ENCODE measurements at places on chromosomes 5 and 9.

DNA sequence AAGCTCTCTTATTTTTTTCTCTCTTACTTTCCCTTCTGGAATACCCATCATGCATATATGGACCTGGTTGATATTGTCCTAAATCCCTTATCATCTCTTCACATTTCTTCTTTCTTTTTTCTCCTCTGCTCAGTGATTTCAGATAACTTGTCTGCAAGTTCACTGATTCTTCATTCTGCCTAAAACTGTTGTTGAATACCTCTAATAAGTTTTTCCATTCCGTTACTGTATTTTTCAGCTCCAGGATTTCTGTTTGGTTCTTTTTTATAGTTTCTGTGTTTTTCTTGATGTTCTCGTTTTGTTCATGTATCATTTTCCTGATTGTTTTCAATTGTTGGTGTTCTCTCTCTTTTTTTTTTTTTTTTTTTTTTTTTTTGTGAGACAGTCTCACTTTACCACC lies 203.7 kb downstream of the COMMD10 start:
- no peak for DNase-seq

- DNase-seq, result no peak
These were observed 9.7 kb downstream of the FNIP1 start for GRCh38 chr5:131786900-131787692.

GRCh38 chr9:132069046-132069898 lies 10.4 kb downstream of the MED27 start:
- DNase-seq, result no peak

- DNase-seq, result no peak
These were observed 697.0 kb upstream of the RGMB start for GRCh38 chr5:98076501-98076900.

DNA sequence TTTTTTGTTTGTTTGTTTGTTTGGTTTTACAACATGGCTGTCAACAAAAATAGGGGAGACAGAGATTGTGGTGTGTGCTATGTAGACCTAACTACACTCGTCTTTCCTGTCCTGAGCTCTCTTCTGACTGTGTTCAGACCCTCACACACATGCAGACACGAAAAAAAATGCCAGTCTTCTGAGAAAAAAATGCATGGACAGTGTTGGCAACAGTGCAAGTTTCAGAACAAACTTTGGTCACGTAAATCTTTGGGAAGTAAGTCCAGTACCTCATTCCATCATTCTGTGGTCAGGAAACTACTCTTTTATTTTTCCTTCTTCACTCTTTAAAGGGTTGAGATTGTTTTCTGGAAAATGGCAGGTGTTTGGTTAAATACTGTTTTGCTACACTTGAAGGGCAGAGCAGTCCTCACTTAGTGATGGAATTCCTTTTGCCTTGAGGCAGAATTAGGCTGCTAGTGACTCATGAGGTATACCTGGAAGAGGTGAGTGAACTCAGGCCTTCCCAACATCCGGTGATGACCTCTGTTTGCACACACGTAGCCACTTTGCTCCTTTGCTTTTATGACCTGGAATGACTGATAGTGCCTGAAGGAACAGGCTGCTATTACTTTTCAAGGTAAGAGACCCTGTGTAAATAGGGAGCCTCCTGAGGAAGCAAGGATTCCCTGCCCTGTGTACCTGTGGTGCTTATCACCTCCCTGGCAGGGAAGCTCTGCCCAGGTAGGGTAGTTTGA lies 81.6 kb upstream of the TNFAIP8 start:
- no peak for DNase-seq

- DNase-seq, result no peak
These were observed 53.8 kb downstream of the ACTL7B start for GRCh38 chr9:108801949-108802348.

DNA sequence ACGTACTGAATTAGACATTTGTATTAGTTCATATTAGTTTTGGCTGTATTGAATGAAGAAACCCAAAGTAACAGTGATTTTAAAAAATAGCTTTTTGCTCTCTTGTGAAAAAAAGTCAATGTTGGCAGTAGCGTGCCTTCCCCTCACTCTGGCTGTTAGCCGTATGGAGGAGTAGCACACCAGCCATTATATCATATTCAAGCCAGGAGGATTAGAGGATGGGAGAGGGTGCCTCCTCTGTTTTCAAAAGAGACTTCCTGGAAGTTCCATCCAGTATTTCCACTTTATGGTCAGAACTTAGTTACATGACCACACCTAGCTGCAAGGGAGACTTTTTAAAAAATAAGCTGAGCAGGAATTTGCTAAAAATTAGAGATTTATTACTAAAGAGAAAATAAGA lies 41.2 kb downstream of the GPR21 start:
- no peak for DNase-seq

- no peak for DNase-seq
These were observed 53.8 kb upstream of the CLINT1 start for GRCh38 chr5:157912621-157913325.

GRCh38 chr5:74099538-74100267 lies 473.7 kb downstream of the ARHGEF28 start:
- no peak for DNase-seq

- no peak for DNase-seq
These were observed 196.3 kb downstream of the ERCC6L2 start for GRCh38 chr9:96071815-96072124.

- no peak for DNase-seq
These were observed 168.4 kb downstream of the TTLL11 start for GRCh38 chr9:121924700-121925099.

GRCh38 chr9:117938086-117938485 lies 233.9 kb downstream of the TLR4 start:
- DNase-seq, result no peak

DNA sequence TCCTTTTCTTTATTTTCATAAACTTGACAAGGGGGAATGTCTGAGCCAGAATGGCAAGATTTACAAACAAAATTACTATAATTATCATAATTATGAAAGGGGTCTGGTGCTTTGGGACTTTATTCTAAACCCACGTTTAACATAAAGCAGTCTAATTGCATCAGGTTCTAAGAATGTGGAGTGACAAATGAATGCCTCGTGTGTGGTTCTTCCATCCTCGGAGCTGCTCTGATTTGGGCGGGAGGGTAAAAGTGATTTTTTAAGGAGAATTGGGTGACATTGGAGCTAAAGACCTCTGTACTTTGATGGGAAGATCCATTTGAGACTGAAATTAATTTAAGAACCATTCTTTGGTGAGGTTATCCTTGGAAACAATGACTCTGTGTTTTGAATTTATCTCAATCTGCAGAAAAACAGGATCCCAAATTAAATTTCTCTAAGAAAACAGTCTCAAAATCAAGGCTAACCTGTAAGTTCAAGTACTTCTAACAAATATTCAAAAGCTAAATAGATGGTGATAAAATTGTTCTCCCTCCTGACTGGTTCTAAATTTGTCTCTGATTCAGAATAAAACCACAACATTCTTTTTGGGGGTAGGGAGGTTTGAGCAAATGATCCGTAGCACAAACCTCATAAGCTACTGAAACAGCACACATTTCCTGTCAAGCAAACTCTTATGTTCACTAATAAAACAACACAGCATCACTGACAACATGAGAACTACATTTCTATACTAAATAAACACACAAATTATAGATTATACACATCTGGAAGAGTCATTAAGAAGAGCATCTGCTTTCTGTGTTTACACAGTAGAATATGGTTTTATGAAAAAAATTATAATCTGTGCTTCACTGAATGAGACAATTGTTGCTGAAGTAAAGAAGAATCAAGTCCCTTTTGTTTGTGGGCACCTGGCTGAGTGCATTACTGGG lies 85.5 kb downstream of the DCP2 start:
- DNase-seq, result peak; percentile 5

- DNase-seq, result no peak
These were observed 8.5 kb downstream of the BAAT start for GRCh38 chr9:101376111-101376848.

DNA sequence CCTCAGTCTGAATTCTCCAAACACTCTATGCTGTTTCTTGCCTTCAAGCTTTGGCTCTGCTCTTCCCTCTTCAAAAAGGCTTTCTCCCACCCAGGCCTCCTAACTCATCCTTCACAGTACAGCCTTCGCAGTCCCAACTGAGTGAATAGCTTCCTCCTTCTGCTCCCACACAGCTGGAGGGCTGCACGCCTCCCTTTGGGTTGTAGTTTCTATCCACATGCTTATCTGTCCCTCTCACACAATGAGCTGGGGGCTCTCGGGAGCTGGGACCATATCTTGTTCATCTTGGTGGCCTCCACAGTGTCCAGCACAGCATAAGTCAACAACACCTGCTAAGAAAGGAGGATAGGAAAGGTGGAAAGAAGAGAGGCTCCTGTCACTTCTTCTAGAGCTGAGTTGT lies 69.5 kb upstream of the XPA start:
- DNase-seq, result no peak

GRCh38 chr5:132022737-132023136 lies 11.3 kb upstream of the ACSL6 start:
- DNase-seq, result no peak

GRCh38 chr9:135056541-135056940 lies 30.9 kb upstream of the OLFM1 start:
- DNase-seq, result no peak

DNA sequence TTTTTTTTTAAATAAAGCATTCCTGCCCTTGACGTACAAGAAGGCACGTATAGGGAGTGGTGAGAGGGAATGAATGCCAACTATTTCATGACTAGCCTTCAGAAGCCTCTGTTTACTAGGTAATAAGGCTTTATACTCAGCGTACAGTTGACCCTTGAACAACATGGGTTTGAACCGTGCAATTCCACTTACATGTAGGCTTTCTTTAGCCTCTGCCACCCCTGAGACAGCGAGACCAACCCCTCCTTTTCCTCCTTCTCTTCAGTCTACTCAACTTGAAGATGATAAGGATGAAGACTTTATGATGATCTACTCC lies 22.5 kb downstream of the CDC42SE2 start:
- no peak for DNase-seq

GRCh38 chr5:44178414-44178813 lies 210.8 kb downstream of the FGF10 start:
- DNase-seq, result no peak

GRCh38 chr5:127754706-127755105 lies 51.5 kb downstream of the CCDC192 start:
- DNase-seq, result no peak

DNA sequence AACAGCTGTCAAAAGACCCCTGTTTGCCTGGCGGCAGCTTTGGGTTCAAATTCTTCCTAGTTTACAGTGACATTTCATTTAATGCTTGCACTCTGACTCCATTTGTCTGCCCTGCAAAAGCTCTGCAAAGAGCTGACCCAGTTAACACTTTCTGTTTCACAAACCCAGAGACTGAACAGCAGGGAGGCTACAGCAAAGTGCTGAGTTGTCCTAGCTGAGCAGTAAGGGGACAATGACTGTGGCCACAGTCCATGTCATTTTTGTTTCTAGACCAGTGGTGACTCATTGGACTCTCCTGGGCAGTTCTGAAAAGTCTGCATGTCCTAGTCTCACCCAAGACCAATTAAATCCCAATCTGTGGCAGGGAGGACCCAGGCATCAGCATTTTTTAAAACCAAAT lies 994.8 kb upstream of the WWC1 start:
- DNase-seq, result no peak

GRCh38 chr5:171891595-171891994 lies 106.0 kb downstream of the SMIM23 start:
- DNase-seq, result no peak

GRCh38 chr5:101590384-101590783 lies 687.3 kb upstream of the ST8SIA4 start:
- DNase-seq, result no peak

GRCh38 chr5:133029416-133029815 lies 3.1 kb upstream of the ZCCHC10 start:
- no peak for DNase-seq

DNA sequence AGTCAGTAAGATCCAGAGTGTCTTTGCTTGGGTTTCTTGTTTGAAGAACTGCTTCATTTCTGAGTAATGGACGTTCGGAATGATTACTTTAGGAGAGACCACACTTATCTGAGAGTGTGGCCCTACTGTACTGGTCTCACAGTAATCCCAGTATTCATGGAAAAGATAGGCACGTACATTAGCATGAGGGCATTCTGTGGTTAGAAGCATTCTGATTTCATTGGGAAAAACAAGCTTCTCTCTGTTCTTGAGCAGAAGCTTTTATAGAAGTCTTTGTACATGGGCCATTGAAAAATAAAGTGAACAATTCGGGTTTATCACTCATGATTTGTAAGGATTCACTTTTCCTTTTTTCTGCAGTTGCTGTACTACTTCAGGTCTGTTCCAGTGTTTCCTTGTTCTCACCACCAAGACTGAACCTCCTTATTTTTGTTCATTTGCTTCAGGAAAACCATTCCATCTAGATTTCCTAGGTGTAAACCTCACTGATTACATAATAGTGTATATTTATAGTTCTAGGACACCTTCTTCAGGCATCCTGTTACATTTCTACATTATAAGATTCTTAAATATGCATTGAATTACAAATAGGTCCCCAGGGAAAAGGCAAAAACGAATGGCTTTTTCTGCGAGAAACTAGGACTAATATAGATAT lies 10.1 kb downstream of the TGFBR1 start:
- no peak for DNase-seq

GRCh38 chr5:39475881-39476842 lies 51.4 kb upstream of the DAB2 start:
- DNase-seq, result no peak

- DNase-seq, result no peak
These were observed 690.2 kb downstream of the NR2F1-AS1 start for GRCh38 chr5:92890841-92891244.

GRCh38 chr5:112125903-112126302 lies 293.2 kb downstream of the EPB41L4A start:
- DNase-seq, result no peak

DNA sequence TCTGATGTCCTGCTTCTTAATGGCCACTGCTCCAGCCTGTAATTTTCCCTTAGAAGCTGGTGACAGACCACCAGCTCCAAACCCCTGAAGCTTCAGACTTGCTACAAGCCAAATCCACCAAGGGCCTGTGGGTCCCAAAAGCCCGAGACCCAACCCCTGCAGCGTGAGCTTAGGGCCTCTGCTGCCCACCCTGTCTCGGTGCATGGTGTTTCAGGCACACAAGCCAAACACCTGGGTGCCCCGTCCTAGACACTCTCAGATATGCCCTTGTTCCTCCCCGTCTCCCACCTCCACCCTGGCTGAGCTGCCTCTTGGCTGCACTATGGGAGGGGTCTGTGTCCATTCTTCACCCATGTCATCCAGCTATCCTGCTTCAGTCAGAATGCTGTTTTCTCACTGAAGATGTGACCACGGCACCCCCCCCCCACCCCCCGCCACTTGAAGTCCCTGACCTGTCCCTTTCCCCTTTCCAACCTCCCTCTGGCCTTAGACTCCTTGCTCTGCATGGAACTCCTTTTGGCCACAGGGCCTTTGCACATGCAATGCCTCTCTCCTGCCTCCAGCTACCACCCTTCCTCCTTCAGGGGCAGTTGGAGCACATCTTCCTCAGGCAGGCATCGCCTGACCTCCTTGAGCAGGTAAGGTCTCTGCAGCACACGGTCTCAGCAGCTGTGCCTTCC lies 55.8 kb downstream of the ZNF354C start:
- no peak for DNase-seq

DNA sequence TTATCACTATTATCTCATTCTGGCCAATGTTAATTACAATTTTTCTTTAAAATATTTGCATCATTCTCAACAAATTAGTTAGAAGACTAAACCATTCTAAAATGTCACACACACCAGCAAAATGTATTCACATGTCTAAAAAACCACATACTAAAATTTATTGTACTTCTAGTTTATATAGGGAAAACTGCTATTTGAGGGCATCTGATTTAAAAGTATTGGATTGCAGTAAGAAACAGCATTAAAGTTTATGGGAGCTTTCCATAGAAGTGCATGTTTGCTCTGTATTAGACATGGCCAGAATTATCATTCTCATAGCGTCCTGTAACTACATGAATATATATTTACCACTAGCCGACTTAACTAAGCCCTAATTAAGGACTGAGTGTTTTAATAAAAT lies 150.3 kb downstream of the PBX3 start:
- no peak for DNase-seq

Measured in NCI-H1417 treated with DMSO at 0.1 percent for 48 hours (cell line).